DND-41 (cell line): ENCODE measurements at places on chromosomes 13 and 19.

GRCh38 chr13:92547266-92547665 is 679.3 kb upstream of the GPC6 start:
- DNase-seq, result no peak

DNA sequence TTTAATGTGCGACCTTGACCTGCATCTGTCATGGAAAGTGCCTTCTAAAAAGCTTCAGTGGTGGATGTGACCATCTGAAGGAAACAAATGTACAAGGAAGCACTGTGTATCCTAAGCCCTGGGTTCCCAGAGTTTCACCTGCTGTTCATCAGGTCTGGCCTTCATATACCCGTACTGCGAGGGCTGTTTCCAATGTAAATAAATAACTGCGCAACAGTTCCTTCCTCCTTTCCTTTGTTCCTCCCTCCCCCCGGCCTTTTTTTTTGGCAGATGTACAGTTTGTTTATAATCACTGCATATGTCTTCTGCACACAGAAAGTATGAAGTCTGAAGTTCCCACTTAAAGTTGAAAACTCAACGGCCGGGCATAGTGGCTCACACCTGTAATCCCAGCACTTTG is 5.2 kb downstream of the FAAP24 start:
- DNase-seq, result no peak

DNA sequence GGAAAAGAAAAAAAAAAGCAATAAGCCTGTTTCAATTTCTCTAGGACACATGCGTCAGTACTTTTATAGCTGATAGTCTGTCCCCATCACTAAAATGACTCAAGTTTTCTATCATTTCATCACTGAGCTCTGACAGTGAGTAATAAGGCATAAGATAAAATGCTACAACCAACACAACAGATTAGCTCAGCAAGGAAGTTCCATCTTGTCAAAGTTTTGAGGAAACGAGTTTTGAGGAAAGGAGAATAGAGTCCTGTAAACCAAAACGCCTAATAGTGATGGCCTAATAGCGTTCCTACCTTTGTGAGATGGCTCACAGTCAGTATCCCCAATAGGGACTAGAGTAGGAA is 145.1 kb downstream of the LACC1 start:
- no peak for DNase-seq

GRCh38 chr13:54875111-54875510 is 1846.5 kb downstream of the OLFM4 start:
- DNase-seq, result no peak

DNA sequence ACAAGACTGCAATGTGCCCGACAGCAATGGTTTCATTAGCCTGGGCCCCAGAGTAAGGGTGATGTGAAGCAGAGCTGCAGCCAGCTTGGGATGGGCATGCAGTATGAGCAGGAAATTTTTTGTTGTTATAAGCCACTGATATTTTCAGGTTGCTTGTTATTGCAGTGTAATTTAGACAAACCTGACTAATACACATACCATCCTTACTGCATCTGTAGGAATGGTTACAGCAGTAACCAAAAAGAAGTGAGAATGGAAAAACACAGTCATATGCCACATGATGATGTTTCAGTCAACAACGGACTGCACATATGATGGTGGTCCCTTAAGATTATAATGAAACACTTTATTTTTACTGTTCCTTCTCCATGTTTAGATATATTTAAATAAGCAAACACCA is 8.6 kb upstream of the POMP start:
- DNase-seq, result no peak

DNA sequence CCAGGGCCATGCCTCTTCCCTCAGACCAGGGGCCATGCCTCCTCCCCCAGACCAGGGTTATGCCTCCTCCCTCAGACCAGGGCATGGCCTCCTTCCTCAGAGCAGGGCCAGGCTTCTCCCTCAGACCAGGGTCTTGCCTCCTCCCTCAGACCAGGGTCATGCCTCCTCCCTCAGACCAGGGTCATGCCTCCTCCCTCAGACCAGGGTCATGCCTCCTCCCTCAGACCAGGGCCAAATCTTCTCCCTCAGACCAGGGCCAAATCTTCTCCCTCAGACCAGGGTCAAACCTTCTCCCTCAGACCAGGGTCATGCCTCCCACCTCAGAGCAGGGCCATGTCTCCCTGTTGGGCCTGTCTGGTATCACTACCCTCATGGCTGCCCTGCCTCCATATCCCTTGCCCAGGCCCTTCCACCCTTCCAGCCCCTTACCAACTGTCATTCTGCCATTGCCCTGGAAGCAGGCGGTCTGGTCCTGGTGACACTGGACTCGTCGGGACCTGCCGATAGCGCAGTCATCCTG is 4.2 kb downstream of the LYPD5 start:
- DNase-seq, result no peak

GRCh38 chr19:14503285-14503684 is 7.4 kb upstream of the GIPC1 start:
- no peak for DNase-seq

DNA sequence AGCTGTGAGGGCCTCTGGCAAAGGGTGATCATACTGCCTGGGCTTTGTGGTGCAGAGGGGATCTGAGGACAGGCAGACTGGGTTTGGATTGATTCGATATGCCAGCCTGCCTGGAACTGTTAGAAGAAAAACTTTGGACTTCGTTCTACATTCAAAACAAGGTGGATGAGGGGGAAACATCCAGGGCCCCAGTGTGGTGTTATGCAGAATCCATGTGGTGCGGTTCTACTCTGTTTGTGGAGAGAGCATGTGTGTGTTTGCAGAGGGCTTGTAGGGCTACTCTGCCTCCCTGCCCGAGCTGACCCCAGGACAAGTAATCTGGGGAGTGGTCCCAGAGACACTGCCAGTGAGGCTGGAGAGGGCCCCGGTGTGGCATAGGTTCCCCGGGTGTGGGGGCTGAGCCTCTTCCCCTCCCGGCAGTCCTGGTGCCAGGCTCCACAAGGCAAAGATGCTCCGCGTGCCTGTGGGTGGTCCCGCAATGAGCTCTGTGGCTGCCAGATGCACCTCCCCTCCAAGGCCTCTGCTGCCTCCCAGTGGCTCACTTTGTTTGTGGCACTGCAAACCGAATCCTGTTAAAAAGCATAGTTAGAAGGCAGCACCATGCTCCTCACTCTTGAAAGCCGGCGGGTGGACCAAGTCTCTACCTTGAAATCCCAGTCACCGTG is 22.3 kb upstream of the TFDP1 start:
- DNase-seq, result peak; percentile 79

DNA sequence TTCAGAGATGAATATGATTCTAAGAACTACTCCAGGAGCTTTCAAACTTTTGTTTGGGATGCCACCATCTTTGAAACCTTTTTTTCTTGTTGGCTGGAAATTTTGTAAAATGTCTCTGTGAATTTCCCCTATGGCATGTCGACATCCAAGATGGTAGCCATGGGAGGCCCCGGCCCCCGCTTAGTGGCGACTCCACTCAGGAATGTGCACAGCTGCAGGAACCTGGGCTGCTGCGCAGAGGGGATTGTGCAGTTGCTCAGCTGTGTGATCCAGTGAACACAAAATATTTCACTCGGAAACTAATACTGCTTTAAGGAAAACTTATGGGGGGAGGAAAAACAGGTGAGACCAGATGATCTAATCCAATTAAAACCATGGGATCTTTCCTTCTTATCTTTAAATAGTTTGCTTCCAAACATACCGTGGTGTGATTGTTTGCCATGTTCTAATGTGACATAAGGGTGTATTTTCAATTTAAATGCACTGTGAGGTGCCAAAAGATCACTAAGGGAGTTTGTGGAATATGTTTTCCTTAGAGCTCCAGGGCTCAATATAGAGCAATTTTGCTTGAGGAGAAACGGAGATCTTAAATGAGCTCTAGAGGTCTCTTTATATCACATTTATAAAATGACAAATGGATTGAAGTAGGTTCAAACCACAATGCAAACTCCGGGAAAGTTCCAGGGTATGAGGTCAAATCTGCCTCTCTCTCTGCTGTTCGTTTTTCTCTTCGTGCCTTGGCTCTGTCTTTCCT is 497.7 kb downstream of the FGF9 start:
- no peak for DNase-seq
